Left forelimb (tissue), 1 donor: ENCODE measurements at places on chromosomes 11 and 22.

- no peak for DNase-seq
Measured at GRCh38 chr11:115916608-115917007, 412.4 kb upstream of the CADM1 start.

DNA sequence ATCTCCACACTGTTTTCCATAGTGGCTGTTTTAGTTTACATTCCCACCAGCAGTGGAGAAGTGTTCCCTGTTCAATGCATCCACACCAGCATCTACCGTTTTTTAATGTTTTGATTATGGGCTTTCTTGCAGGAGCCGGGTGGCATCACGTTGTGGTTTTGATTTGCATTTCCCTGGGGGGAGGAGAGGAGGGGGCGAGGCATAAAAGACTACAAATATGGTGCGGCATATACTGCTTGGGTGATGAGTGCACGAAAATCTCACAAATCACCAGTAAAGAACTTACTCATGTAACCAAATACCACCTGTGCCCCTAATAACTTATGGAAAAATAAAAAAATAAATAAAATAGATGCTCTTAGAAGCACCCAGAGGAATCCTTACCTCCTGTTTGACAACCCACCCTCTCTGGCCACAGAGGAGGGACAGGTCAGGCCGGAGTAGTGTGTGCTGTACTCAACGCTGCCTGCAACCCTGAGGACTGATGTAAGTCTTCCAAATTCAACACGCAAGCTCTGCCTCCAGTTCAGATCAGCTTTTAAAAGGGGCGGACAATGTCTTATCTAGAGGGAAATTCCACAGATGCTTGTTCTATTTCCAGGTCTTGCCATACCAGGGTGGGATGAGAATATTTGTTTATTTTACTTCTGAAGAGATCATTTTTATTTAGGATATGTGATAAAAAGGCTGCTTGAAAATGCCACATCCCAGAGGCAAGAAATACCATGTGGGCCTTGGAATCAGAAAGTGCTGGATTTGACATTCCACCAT lies 329.6 kb upstream of the B3GAT1 start:
- DNase-seq, result no peak

DNA sequence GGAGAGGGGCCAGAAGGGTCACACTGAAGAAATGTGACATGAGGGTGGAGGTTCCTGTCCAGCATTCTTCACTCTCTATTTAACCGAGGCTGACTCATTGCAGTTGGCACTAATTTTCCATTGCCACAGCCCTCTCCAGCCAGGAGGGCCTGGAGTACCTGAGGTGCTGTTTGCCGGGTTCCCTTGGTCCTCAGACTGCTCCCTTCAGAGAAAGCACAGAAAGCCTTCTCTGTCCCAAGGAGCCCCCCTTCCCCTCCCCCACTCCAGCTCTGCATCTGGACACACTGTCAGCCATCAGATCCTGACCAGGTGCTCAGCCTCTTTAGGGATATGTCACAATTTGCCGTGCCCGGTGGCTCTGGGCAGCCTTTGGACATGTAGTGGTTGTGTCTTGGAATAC lies 3.2 kb upstream of the C11orf91 start:
- no peak for DNase-seq

GRCh38 chr11:130156108-130157022 lies 3.2 kb upstream of the ST14 start:
- no peak for DNase-seq

DNA sequence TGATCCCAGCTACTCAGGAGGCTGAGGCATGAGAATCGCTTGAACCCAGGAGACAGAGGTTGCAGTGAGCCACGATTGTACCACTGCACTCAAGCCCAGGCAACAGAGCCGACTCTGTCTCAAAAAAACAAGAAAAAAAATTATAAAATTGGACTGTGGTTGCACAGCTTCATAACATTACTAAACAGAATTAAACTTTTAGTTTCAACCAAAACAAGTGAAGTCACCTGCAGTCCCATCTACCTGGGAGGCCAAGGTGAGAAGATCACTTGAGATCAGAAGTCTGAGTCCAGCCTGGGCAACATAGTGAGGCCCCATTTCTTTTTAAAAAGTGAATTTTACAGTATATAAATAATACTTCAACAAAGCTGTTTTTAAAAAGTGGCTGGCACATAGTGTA lies 47.8 kb upstream of the CD5 start:
- DNase-seq, result no peak

DNA sequence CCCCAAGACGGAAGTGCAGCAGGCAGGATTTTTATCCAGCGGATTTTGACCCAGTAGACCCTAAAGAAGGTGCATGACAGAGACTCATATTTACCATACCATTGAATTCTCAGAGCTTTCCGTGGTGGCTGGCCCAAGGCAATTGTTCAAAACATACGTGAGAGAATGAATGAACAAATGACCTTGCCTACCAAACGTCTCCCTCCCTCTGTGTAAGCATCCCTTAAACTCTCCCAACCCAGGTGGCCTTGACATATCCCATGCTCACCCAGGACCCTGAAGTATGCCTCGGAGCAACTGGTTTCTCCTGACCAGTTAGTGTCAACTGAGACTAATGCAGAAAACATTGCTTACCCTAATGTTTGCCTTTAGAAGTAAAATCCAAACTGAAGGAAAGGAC lies 154.9 kb downstream of the TEAD1 start:
- no peak for DNase-seq

DNA sequence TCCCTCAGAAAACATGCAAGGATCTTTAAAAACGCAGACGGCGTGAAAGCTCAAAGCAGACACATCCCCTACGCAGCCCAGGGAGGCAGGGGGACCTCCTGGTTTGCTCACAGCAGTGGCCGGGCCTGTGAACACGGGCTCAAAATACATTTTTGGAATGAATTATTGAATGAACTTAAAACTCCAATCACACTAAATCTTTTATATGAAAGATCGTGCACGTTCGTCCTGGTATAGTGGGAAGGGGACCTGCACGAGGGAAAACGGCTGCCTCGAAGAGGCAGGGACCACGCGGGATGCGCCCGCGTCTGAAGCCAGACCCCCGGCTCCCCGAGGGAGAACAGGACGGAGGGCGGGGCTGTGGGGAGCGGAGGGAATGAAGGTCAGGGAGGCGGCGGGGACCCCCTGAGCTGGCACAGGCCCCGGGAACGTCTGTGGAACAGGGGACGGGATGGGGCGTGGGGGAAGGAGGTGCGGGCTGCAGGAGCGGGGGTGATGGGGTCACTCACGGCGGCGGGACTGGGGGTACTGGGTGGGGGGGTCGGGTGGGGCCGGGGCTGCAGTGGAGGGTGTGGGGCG lies 1.3 kb upstream of the PANX2 start:
- no peak for DNase-seq
